ENCODE measurements at places on chromosomes 12 and 14.

DNA sequence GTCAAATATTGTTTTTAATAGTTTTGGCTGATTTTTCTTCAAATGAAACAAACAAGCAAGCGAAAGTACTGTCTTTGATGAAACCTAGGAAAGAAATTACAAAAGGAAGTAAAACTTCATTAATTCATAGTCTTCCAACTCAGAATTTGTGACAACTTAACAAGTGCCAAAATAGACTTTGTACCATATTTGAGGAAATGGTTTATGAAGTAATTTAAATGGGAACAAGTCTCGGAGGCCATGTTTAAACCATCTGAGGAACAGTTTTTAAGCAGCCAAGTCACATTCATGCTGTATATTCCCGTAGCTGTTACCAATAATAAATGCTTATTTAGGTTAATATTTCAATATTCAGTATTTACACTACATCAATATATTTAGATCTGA is 745 bp upstream of the ARHGDIB start:
- DNase-seq, result no peak

GRCh38 chr14:63478437-63478852 is 64.7 kb downstream of the PPP2R5E start:
- DNase-seq, result no peak

- DNase-seq, result no peak
Measured at GRCh38 chr12:8594072-8594471, 18.6 kb downstream of the AICDA start.

- no peak for DNase-seq
Measured at GRCh38 chr14:96917442-96917963, 120.3 kb downstream of the VRK1 start.

DNA sequence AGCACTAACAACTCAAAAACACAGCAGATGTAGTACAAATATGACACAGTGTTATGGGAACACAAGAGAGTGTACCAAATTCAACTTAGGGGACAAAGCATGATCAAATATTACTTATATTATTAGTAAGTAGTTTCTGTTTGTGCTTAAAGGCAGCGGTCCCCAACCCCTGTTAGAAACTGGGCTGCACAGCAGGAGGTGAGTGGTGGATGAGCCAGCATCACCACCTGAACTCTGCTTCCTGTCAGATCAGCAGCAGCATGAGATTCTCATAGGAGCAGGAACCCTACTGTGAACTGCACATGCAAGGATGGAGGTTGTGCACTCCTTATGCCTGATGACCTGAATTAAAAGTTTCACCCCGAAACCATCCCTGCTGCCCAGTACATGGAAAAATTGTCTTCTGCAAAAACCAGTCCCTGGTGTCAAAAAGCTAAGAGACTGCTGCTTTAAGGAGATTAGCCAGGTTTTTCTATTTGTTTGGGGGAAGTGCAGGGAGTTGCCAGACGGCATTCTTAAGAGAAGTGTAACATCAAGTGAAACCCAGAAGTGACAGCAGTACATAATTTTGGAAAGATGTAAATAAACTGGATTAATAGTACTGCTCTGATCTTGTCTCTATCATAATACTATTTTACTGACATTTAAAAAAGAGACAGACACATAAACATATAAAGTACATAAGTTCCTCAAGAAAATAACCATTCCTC is 26.7 kb downstream of the GTF2A1 start:
- peak; percentile 20 for DNase-seq

DNA sequence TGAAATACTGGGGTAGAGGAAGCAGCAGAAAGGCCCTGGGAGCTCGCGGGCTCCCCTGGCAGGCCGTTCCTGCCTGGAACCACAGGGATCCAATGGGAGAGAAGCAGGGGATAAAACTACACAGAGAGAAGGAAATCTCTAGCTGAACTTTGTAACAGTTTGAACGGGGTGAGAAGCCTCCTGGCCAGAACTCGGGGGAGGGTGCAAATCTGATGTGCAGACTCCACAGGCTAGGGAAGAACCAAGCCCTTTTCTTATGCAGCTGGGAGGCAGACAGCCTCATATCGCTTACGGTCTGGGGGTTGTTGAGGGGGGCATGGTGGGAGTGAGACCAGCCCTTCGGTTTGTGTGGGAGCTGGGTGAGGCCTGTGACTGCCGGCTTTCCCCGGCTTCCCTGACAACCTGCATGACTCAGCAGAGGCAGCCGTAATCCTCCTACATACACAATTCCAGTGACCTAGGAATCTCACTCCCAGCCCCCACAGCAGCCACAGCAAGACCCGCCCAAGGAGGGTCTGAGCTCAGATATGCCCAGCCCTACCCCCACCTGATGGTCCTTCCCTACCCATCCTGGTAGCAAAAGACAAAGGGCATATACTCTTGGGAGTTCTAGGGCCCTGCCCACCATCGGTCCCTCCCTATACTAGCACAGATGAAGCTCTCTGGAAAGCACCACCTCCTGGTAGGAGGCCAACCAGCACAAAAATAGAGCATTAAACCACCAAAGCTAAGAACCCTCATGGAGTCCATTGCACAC is 143.0 kb downstream of the TMTC1 start:
- DNase-seq, result no peak

DNA sequence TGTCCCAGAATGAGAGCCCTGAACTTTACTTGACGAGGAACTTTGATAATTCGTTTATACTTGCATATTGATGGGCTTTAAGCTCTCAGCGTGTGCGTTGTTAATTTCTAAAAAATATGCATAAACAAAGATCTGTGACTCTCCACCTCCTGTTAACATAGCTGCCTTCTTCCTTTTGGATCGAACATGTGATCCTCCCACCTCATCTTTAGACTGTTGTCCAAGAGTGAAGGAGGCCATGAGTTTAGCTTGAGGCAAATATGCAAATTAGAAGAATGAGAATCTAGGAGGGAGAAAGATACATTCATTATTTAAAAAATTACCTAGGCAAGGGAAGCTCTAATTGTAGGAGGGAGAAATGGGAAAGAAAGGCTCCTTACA is 617 bp downstream of the TTC8 start:
- DNase-seq, result no peak

- DNase-seq, result no peak
Measured at GRCh38 chr14:90599748-90600507, 203.1 kb downstream of the CALM1 start.

DNA sequence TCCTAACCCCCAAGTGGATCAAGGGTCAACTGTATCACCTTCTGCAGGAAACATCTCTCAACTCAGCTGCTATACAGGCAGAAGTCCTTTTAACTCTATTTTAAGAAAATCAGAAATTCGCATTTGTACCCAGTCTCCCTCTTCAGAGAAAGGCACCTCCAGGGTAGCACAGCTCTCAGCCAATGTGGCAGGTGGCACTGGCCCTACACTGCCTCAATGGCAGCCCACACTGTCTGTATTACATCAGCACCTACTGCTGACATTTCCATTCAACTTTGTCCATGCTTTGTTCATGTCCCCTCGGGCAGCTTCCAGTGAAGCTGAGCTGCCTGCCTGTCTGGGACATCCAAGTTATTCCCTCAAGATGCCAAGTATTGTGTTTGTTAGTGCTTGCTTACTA is 8.8 kb downstream of the SPTSSA start:
- DNase-seq, result no peak

GRCh38 chr12:92403210-92404175 is 257.8 kb upstream of the BTG1 start:
- peak; percentile 62 for DNase-seq

DNA sequence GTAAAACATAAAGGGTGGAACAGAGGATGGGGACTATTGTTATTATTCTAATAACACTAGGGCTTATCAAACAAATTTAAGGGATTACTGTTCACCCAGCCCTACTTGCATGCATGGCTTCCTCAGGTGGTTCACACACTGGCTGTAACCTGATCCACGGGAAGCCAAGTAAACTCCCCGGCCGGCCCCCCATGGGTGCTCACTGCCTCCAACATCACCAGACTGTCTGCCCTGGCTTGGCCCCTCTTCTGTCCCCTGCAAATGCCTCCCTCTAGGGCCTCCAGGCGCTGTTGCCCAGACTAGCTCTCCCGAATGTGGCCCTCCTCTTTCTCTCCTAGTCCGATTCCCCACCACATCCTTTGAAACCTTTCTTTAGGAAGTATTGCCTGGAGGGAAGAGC is 18.6 kb downstream of the FAIM2 start:
- no peak for DNase-seq

DNA sequence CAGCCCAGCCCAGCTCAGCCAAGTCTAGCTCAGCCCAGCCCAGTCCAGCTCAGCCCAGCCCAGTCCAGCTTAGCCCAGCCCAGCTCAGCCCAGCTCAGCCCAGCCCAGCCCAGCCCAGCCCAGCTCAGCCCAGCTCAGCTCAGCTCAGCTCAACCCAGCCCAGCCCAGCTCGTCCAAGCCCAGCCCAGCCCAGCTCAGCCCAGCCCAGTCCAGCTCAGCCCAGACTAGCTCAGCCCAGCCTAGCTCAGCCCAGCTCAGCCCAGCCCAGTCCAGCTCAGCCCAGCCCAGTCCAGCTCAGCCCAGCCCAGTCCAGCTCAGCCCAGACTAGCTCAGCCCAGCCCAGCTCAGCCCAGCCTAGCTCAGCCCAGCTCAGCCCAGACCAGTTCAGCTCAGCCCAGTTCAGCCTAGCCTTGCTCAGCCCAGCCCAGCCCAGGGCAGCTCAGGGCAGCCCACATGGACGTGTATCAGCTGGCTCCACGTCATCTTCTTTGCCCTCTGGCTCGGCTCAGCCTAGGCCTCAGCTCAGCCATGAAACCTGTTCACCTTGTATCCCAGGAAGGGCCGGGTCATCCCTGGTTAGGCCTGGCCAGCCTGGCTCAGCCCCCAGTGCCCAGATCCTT is 185.6 kb downstream of the TMEM121 start:
- no peak for DNase-seq

DNA sequence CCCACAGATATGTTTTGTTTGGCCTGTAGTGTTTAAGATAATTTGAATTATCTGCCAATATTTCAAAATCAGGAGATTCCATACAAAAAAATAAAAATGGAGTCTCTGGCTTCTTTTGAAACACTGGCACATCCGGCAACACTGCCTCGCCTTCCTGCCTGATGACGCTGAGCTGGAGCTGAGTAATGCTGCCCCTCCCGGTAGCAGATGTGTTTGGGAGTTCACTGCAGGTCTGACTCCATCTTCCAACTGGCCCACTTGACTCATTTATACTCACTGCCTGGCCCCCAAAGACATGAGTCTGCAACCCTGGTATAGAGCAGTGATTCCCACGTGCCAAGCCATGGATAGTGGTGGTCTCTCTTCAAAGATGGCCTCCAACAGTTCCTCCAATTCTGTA is 7.4 kb downstream of the CIT start:
- DNase-seq, result no peak

- DNase-seq, result peak; percentile 38
Measured at GRCh38 chr14:70622111-70622712, 19.5 kb upstream of the TTC9 start.

DNA sequence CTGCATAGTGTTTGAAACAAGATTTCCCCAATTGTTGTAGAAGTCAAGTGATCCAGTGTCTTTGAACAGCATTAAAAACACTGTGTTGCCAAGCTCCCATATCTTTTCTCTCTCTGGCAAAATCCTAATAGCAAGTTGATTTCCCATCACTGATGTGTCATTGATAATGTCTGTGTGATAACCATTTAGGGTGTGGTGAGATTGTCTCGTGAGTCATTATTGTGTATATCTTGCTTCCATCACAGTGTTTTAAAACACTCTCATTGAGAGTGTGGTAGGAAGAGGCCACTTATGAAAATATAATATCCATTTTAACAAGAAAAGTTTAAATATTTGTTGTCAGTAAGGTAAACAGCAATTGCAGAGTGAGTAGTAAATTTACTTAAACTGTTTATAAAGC is 74.7 kb downstream of the PRORP start:
- no peak for DNase-seq

- DNase-seq, result peak; percentile 4
Measured at GRCh38 chr14:59632381-59632780, 55.8 kb upstream of the CCDC175 start.

DNA sequence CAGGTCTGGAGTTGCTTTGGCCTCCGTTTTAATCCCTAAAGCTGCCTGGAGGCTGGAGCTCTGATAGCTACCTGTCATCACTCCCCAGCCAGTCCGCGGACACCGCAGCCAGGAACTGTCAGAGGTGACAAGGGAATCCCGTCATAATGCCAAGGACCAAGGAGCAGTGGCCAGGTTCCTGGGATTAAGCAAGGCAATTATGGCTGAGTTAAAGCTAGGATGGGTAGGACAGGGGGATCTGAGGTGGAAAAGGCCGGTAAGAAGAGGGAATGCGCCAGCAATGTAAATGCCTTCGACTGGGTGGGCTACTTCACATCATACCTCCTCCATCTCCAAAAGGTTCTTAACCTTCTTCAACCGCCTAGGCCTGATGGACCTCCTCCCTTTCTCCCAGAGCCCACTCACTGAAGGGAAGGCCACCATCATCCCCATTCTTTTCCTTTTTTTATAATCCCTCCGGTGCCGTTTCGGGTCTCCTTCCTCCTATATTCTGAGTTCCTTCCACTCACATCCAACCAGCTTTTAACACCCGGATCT is 1.9 kb downstream of the PPP1R3E start:
- DNase-seq, result no peak

DNA sequence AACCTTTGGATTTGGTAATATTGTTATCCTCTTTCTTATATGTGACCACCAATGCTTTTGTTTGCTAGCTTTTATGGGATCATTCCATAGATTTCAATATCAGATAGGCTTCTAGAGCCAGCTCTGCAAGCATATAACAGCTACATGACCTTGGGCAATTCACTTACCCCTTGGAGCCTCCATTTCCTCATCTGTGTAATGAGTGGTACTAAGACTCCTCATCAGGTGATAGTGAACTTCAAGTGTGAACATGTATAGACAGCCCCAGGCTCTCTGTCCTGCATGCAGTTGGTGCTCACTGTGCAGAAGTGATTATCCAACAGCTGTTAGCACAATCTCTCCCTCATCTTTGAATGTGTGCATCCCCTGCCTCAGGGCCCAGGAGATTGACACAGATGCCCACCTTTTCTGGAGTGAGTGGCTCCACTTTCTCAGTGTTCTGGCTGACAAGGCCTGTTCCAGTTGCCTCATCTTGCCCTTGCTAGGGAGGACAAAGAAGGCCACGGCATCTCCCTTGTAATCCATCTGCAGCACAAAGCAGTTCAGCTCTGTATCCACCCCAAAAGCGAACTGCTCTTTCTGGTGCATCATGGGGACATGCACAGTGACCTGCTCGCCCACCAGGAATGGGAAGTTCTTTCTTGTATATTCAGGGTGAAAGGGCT is 9.2 kb downstream of the SERPINA9 start:
- DNase-seq, result no peak

- DNase-seq, result no peak
Measured at GRCh38 chr12:63968673-63969072, 124.2 kb downstream of the SRGAP1 start.

DNA sequence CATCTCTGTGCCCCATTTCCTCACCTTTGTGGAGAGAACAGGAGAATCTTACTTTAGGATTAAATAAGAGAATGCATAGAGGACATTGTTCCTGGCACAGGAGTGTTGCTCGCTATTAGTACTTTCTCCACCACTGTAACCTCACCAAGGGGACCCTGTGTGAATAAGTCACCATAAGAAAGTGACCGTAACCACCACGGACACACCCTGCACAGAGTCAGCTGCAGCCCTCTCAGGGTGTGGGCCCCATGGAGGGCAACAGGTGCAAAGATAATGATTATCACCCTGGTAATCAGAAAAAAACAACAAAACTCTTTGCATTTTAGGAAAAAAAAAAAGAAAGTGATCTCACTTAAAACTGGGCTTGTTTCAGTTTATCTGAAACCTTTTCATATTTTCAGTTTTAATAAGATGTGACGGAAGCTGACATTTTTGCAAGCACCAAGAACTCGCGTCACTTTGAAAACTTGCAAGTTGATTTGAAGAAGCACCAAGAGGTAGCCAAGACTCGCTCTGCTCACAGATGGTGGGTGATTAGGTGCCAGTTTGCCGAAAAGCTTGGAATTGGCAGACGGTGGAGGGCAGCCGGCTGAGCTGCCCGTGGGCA is 87.0 kb upstream of the VRK1 start:
- DNase-seq, result no peak

GRCh38 chr12:66735275-66735674 is 56.4 kb upstream of the GRIP1 start:
- no peak for DNase-seq

Data from stimulated activated naive CD8-positive, alpha-beta T cell treated with anti-CD3 and anti-CD28 coated beads, Interleukin-15, amount 100 ng/mL, for 72 hours (primary cell).